ENCODE measurements at places on chromosomes 5 and 9.

GRCh38 chr9:93129691-93130500, 4.2 kb downstream of the NINJ1 start:
- DNase-seq = no peak

DNA sequence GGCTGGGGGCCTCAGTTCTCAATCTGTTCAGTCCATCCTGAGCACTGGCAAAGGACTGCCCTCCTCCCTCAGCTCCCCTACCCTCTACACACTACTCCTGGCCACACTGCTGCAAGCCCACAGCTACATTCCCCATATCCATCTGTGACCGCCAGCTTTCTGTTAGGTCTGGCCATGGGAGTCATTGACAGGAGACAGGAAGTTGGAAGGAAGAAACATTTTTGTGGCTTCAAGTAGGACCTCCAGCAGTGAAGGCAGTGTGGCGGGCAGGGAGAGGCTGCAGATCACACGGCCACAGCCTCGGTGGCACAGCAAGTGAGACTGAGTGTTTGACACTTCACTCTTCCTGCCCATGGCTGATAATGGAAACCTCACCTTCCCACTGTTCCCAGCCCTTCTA, 55.9 kb downstream of the SECISBP2 start:
- no peak for DNase-seq

GRCh38 chr5:116881921-116882531, 307.4 kb upstream of the SEMA6A start:
- no peak for DNase-seq

DNA sequence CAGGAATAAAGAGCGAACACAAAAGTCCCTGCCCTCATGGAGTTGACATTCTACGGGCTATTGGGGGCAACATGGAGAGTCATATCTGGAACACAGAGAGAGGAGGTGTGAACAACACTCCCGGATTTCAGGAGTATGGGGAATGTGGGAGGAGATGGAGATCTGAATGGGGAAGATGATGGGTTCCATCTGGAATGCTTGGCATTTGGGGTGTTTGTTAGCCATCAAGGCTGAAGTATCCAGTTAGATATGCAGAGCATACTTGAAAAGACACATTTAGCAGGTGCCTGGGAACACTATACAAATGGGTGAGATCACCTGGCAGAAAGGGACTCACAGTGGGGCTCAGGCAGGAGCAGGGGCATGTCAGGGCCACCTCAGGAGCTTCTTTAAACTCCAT, 61.1 kb downstream of the EGFLAM start:
- DNase-seq = no peak

GRCh38 chr9:36745977-36746376, 173.3 kb downstream of the MELK start:
- DNase-seq = no peak

GRCh38 chr5:85109616-85110015, 724.9 kb upstream of the EDIL3 start:
- DNase-seq = no peak

Data from BJ (cell line).